ENCODE measurements at places on chromosomes 3 and 15.

GRCh38 chr3:111197485-111197884 is 125.9 kb downstream of the NECTIN3 start:
- H3K27me3 ChIP-seq: no peaks in the 10 kb centered on the region
- no peak for DNase-seq
- H3K4me1 ChIP-seq: no peaks in the 10 kb centered on the region
- H3K36me3 ChIP-seq: no peaks in the 10 kb centered on the region
- no peak overlapping the region for H3K27ac ChIP-seq

DNA sequence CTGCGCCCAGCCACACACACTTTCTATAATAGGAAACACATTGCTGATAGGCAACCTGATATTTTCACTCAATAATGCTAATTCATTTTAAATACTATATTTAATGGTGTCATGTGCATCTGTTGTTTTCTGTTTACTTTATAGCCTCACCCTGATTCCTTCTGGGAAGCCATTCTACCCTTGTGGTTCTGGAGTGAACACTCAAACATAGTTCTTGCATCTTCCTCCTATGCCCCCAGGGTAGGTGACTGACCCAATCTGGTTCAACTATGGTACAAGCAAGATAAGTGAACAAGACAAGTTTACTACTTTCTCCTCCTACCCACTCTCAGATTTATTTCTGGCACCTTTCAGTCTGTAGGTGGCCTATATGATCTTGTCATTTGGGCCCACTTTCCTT is 4.3 kb upstream of the SCG3 start:
- H3K4me3 ChIP-seq: no peak overlapping the region
- no peaks in the 10 kb centered on the region for H3K27me3 ChIP-seq
- no peak overlapping the region for H3K27ac ChIP-seq
- no peak for DNase-seq

GRCh38 chr15:92121047-92121446 is 267.5 kb downstream of the SLCO3A1 start:
- H3K4me3 ChIP-seq: no peak overlapping the region
- H3K4me1 ChIP-seq: peaks cover 43% of the 10 kb centered on the region
- no peaks in the 10 kb centered on the region for H3K27me3 ChIP-seq
- DNase-seq: no peak

DNA sequence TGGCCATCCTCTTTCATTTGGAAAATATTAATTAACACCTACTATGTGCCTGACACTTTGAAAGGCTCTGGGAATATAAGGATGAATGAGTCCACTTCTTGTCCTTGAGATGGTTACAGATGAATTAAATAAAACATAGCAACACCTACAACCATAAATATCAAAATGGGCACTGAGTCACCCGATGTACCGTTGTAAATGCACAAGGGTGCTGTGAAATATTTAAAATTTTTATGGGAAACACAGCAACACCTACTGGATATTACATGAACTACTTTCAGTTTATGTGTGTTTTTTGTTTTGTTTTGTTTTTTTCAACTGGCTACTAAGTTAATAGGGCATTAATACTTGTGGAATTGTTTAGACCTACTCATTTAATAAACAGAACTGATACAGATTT is 239.0 kb upstream of the NAALADL2 start:
- H3K4me3 ChIP-seq: no peak overlapping the region
- no peaks in the 10 kb centered on the region for H3K36me3 ChIP-seq
- H3K4me1 ChIP-seq: no peaks in the 10 kb centered on the region
- no peaks in the 10 kb centered on the region for H3K27me3 ChIP-seq
- no peak overlapping the region for H3K27ac ChIP-seq

DNA sequence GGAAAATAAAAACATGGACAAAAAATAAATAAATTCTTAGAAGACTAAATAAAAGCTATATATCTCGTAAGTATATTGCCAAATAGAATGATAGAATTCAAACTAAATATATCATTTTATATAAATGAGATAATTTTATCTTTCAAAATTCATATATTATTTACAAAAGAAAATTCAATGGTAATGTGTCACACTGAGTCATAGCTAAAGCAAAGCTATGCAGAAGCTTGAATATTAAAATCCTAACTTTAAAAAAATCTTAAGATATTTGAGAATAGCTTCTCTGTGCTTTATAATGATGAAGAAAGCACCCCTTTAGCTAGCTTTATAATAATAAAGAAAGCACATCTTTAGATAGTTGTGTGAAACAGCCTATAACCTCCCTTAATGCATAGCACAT is 1010.8 kb downstream of the OTOL1 start:
- no peaks in the 10 kb centered on the region for H3K4me1 ChIP-seq
- DNase-seq: no peak
- H3K4me3 ChIP-seq: no peak overlapping the region
- H3K36me3 ChIP-seq: no peaks in the 10 kb centered on the region
- no peak overlapping the region for H3K27ac ChIP-seq

- peak; percentile 65 for DNase-seq
- H3K36me3 ChIP-seq: no peaks in the 10 kb centered on the region
- no peaks in the 10 kb centered on the region for H3K4me1 ChIP-seq
- no peak overlapping the region for H3K4me3 ChIP-seq
These were observed 12.6 kb upstream of the STARD5 start for GRCh38 chr15:81336568-81336967.

DNA sequence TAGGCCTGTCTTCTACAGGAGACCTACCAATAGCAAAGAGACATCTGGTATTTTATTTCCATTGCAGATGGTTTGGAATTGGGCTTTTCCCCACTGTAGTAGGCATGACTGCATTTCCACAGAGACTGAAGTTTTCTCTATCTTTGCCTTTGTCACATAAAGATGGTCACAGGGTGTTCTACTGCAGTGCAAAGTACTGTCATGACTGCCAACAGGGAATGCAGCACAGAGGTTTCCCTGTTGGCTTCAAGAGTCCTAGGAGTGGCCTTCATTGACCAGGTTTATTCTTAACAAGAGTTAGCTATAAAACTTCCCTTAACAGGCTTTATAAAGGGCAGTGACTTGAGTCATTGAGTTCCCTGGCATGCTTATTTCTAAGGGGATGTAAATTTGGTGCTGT is 36.8 kb upstream of the TM4SF4 start:
- no peaks in the 10 kb centered on the region for H3K27me3 ChIP-seq
- H3K27ac ChIP-seq: no peak overlapping the region
- no peak for DNase-seq

- H3K36me3 ChIP-seq: no peaks in the 10 kb centered on the region
- H3K27me3 ChIP-seq: no peaks in the 10 kb centered on the region
- H3K4me3 ChIP-seq: no peak overlapping the region
- DNase-seq: no peak
These were observed 106.4 kb upstream of the RPL32 start for GRCh38 chr3:12947504-12948369.

- DNase-seq: no peak
- no peaks in the 10 kb centered on the region for H3K27me3 ChIP-seq
- no peaks in the 10 kb centered on the region for H3K4me1 ChIP-seq
- no peak overlapping the region for H3K4me3 ChIP-seq
- no peak overlapping the region for H3K27ac ChIP-seq
These were observed 24.1 kb downstream of the PDIA5 start for GRCh38 chr3:123090728-123091531.

DNA sequence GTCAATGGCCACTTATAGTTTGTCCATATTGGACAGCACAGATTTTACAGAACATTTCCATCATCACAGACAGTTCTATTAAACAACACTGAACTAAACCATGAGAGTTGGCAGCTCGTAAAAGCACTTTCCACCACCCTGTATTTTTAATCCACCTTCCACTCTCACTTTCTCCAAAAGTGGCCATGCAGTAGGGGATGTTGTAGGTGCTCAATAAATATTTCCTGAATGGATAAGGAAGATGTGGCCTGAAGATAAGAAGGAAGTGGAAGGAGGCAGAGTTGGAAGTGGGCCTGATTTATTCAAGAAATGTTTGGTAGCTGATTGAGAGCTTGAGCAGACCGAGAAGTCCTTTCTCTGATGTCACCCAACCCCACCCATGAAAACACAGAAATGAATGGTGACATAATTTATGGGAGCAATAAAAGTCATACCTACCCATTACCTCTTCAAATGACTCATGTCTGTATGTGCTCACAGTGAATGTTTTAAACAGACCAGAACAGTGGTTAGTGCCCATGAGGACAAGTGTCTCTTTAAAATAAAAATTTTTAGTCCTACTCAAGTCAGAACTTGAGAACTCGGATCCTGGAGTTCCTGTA is 39.6 kb upstream of the CTNNB1 start:
- peaks cover 18% of the 10 kb centered on the region for H3K4me1 ChIP-seq
- H3K27ac ChIP-seq: no peak overlapping the region
- no peak overlapping the region for H3K4me3 ChIP-seq
- no peaks in the 10 kb centered on the region for H3K27me3 ChIP-seq

DNA sequence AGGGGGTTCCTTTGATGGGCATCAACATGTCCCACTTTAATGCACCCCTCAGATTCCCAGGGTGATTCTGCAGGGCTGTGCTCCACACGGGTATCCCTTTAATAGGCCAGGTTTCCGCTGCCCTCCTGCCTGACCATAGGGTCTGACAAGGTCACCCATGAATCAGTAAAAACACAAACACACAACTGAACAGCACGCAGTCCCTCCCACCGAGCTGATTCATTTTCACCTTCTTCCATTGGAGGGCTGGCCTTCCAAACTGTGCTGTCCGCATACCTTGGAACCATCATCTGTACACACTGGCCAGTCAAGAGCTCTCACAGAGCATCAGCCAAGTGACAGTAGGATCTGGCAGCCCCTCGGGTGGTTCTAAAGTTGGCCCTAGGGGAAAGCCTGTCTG is 93.7 kb downstream of the FBLN2 start:
- no peak overlapping the region for H3K4me3 ChIP-seq
- no peak for DNase-seq
- no peak overlapping the region for H3K27ac ChIP-seq
- no peaks in the 10 kb centered on the region for H3K27me3 ChIP-seq

DNA sequence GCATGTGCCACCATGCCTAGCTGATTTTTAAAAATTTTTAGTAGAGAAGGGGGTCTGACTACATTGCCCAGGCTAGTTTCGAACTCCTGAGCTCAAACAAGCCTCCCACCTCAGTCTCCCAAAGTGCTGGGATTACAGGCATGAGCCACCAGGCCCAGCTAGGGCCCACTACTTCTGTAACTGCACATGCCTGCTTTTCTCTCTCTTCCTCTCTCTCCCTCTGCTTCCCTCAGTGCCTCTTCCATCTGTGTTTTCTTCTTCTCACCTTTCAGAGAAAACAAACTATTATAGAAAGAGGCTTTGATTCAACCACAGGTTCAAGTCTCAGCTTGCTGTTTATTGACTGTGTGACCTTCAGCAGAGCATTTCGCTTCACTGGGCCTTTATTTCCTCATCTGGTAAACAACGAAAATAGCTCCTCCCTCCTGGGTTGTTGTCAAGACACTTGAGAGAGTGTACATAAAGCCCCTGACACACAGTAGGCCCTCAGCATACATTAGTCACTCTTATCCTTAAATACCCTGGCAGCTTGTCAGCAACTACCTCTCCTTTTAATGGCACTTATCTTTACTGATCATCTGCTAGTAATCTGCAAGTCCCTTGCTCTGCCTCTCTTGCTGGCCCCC is 10.2 kb downstream of the TADA3 start:
- DNase-seq: no peak
- peaks cover 47% of the 10 kb centered on the region for H3K4me1 ChIP-seq
- peaks cover 7% of the 10 kb centered on the region for H3K36me3 ChIP-seq

- DNase-seq: no peak
- no peaks in the 10 kb centered on the region for H3K27me3 ChIP-seq
- no peak overlapping the region for H3K4me3 ChIP-seq
- peaks cover 72% of the 10 kb centered on the region for H3K36me3 ChIP-seq
- H3K27ac ChIP-seq: no peak overlapping the region
- no peaks in the 10 kb centered on the region for H3K4me1 ChIP-seq
These were observed 35.7 kb downstream of the SACM1L start for GRCh38 chr3:45724911-45725310.

GRCh38 chr3:113091417-113091816 is 100.6 kb downstream of the GTPBP8 start:
- no peak for DNase-seq
- H3K4me1 ChIP-seq: no peaks in the 10 kb centered on the region
- no peaks in the 10 kb centered on the region for H3K36me3 ChIP-seq
- H3K27me3 ChIP-seq: no peaks in the 10 kb centered on the region
- no peak overlapping the region for H3K4me3 ChIP-seq
- no peak overlapping the region for H3K27ac ChIP-seq

DNA sequence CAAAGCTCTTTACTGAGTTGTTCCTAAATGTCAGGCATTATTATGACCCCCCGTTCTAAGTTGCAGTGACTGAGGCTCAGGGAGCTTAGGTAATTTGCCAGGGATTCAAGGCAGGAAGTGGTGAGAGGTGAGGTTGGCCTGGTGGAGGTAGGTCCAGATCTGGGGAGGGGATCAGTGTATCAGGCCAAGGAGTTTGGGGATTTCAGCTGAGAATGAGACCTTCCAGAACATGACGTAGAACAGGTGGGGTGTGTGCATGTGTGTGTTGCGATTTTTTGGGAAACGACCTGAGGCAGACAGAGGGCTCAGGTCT is 41.1 kb upstream of the MRPS22 start:
- H3K4me3 ChIP-seq: no peak overlapping the region
- no peak overlapping the region for H3K27ac ChIP-seq
- DNase-seq: no peak
- no peaks in the 10 kb centered on the region for H3K36me3 ChIP-seq

- no peaks in the 10 kb centered on the region for H3K27me3 ChIP-seq
- no peak overlapping the region for H3K4me3 ChIP-seq
- H3K27ac ChIP-seq: no peak overlapping the region
- no peak for DNase-seq
- no peaks in the 10 kb centered on the region for H3K36me3 ChIP-seq
These were observed 49.7 kb downstream of the PDE8A start for GRCh38 chr15:85031086-85031943.

DNA sequence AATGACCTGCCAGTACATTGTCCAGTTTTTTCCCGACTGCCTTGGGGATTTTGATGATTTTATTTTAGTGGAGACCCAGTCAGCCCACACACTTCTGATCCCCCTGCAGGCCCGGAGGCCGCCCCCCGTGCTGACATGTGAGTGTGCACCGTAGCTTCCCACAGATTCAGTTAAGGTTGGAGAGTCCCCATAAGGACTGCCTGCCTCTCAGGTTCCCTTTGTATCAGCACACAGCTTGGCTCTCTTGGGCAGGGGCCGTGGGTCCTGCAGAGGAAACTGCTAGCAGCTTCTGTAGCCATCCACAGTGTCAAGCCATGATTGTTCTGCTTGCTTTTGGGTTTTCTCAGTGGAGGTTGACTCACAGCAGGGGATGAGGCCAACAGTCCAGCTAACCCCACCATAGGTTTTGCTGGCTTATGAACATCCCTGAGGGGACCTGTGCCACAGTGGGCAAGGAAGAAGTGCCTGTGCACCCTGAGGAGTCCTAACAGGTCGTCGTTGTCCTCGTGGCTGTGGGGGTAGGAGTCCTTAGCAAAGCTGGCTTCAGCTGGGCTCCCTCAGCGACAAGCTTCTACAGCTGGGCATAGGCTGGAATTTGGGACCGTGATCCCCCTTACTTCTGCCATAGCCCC is 46.4 kb downstream of the DLEC1 start:
- H3K36me3 ChIP-seq: no peaks in the 10 kb centered on the region
- H3K27me3 ChIP-seq: no peaks in the 10 kb centered on the region
- H3K4me1 ChIP-seq: no peaks in the 10 kb centered on the region
- no peak overlapping the region for H3K4me3 ChIP-seq
- DNase-seq: no peak

GRCh38 chr15:35533130-35534110 is 12.5 kb downstream of the DPH6 start:
- no peaks in the 10 kb centered on the region for H3K4me1 ChIP-seq
- no peak overlapping the region for H3K27ac ChIP-seq
- no peaks in the 10 kb centered on the region for H3K36me3 ChIP-seq
